ENCODE measurements at places on chromosomes 1 and 21.

GRCh38 chr1:76746206-76746605 is 121.1 kb upstream of the ST6GALNAC5 start:
- DNase-seq, result no peak
- no peak overlapping the region for H3K27ac ChIP-seq
- no peak overlapping the region for H3K4me3 ChIP-seq
- H3K4me1 ChIP-seq, result no peaks in the 10 kb centered on the region

GRCh38 chr1:10980841-10981727 is 31.4 kb upstream of the TARDBP start:
- H3K4me1 ChIP-seq, result no peaks in the 10 kb centered on the region
- H3K27me3 ChIP-seq, result peaks cover 3% of the 10 kb centered on the region
- H3K4me3 ChIP-seq, result peak overlapping the region; percentile 4

DNA sequence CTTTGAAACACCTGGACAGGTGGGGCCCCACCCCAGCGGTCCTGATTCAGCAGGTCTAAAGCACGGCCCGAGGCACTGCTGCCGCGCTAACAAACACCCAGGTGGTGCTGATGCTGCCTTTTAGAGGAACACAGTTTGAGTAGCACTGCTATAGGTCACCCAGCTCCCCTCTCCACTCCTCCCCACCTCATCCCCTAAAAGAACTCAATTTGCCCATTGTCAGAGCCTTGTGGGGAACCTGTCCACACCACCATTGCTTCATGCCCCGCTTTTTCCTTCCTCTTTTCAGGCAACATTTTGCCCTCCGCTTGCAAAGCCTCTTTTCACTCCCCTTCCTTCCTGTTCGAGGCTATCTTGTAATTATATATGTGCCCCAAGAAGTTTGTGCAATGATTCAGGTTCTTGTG is 26.2 kb upstream of the PADI4 start:
- no peak overlapping the region for H3K27ac ChIP-seq
- H3K4me1 ChIP-seq, result no peaks in the 10 kb centered on the region
- DNase-seq, result no peak
- H3K36me3 ChIP-seq, result no peaks in the 10 kb centered on the region
- no peak overlapping the region for H3K4me3 ChIP-seq

GRCh38 chr1:44276901-44277300 is 63.6 kb downstream of the DMAP1 start:
- no peaks in the 10 kb centered on the region for H3K27me3 ChIP-seq
- no peak for DNase-seq
- no peaks in the 10 kb centered on the region for H3K4me1 ChIP-seq
- H3K4me3 ChIP-seq, result no peak overlapping the region
- H3K27ac ChIP-seq, result no peak overlapping the region

GRCh38 chr1:167182571-167183320 is 37.9 kb upstream of the POU2F1 start:
- H3K27ac ChIP-seq, result no peak overlapping the region
- no peaks in the 10 kb centered on the region for H3K27me3 ChIP-seq
- no peak for DNase-seq
- H3K4me1 ChIP-seq, result no peaks in the 10 kb centered on the region
- H3K36me3 ChIP-seq, result no peaks in the 10 kb centered on the region

DNA sequence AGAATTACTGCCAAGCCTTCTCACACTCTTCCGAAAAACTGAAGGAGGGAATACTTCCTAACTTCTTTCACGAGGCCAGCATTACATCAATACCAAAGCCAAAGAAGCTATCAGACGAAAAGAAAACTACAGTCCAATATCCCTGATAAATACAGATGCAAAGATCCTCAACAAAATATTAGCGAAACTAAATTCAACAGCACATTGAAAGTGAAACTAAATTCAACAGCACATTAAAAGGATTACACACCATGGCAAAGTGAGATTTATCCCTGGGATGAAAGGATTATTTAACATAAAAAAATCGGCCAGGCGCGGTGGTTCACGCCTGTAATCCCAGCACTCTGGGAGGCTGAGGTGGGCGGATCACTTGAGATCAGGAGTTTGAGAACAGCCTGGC is 176.8 kb downstream of the FAF1 start:
- H3K27ac ChIP-seq, result no peak overlapping the region
- H3K4me3 ChIP-seq, result peak overlapping the region; percentile 35
- no peaks in the 10 kb centered on the region for H3K4me1 ChIP-seq

DNA sequence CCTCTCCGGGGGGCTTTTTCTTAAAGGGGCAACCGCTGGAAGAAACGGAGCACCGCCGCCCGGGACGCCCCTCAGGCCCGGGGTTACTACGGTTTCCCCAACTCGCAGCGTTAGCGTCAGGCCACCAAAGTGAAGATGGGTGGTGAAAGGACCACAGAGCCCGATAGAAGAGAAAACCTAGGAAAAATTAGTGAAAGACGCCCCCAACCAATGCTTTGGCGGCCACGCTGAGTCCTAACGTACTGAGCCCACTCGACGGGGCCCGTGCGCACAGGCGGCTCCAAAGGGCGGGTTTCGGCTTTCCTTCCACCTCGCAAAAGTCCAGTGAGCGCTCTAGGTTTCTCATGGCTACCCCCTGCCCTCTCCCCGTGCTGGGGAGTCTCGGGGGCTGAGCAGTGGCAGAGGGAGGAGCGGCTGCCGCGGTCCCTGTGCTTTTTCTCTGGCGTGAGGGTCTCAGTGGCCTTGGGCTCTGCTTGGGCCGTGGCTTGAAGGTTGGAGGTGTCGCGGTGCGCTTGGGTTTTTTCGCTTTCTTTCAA is 12.2 kb upstream of the SPEN start:
- H3K4me1 ChIP-seq, result no peaks in the 10 kb centered on the region
- no peaks in the 10 kb centered on the region for H3K27me3 ChIP-seq
- no peaks in the 10 kb centered on the region for H3K36me3 ChIP-seq

- H3K4me1 ChIP-seq, result no peaks in the 10 kb centered on the region
- no peak overlapping the region for H3K4me3 ChIP-seq
- H3K27me3 ChIP-seq, result no peaks in the 10 kb centered on the region
- DNase-seq, result no peak
Measured at GRCh38 chr1:182702826-182703524, 18.6 kb upstream of the RGS8 start.

- no peaks in the 10 kb centered on the region for H3K36me3 ChIP-seq
- H3K4me3 ChIP-seq, result no peak overlapping the region
- no peak for DNase-seq
- no peaks in the 10 kb centered on the region for H3K27me3 ChIP-seq
- no peaks in the 10 kb centered on the region for H3K4me1 ChIP-seq
- no peak overlapping the region for H3K27ac ChIP-seq
Measured at GRCh38 chr1:161763522-161764098, 2.5 kb upstream of the ATF6 start.

DNA sequence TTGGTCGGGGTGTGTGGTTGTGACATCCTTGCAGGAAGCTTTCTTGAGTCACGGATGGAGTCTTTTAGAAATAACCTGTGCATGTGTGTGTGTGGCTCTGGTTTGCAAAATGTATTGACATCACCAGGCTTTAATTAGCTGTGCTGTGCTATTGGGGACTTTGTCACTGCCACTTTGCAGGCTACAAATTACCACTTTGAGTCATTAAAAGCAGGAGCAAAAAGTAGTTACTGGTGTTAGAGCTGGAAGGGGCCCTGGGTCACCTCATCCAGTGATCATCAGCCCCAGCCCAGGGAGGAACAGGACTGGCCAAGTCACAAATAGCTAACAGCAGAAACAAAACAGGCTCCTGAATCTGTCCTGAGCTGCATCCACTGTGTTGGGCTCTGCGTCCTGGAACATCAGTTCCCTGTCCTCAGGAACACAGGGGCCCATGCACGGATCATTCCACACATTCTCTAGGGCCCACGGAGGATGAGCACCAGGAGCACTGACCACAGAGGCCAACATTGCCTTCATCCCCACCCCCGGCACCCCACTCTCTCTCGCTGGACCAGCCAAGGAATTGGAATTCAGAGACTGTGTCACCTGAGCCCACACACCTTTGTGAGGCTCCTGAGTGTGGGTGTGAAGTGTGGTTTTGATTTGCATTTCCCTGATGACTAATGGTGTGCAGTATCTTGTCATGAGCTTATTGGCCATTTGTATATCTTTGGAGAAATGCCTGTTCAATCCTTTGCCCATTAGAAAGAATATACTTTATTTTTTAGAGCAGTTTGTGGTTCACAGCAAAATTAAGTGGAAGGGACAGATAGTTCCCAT is 280.1 kb upstream of the C1orf174 start:
- H3K36me3 ChIP-seq, result no peaks in the 10 kb centered on the region
- H3K27ac ChIP-seq, result no peak overlapping the region
- no peak overlapping the region for H3K4me3 ChIP-seq
- H3K27me3 ChIP-seq, result no peaks in the 10 kb centered on the region
- no peak for DNase-seq
- H3K4me1 ChIP-seq, result no peaks in the 10 kb centered on the region

DNA sequence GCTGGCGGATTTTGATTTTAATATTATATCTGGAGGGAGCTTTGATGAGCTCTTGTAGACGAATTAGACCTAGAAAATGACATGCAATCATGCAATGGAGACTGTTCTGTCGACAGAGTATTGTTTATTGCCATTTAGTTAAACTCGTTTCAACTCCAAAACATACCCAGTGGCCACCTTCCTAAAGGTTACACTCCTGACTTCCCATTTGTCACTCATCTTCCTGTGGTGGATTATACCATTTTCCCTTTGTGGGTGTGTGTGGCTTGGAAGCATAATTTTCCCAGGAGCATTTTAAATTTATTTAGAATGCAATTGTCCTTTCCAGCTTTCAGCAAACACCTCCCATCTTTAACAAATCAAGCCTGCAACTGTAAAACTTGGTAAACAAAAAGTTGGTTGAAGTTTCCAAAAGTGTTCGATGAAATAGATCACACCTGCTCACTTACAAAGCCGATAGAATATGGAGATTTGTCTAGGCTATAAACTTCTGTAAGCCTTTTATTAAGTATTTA is 266.6 kb downstream of the GRIK1 start:
- no peak for DNase-seq
- H3K36me3 ChIP-seq, result no peaks in the 10 kb centered on the region
- H3K4me1 ChIP-seq, result no peaks in the 10 kb centered on the region
- no peak overlapping the region for H3K4me3 ChIP-seq
- H3K27me3 ChIP-seq, result no peaks in the 10 kb centered on the region

DNA sequence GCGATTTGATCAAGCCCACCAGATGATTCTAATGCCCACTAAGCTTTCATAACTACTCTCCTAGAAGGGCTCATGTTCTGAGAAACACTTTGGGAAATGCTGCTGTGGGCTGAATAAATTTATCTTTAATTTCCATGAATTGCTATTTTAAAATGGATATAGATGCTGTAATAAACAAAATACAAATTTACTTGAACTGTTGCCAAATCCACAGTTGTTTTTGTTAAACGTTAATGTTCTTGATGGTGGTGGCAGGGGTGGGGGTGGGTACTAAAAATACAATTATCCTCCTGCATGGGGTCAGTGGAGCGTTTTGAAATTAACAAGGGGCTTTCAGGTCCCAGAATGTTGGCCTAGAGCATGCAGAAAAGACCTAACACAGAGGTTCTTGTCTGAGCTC is 244.7 kb upstream of the POU3F1 start:
- H3K4me1 ChIP-seq, result no peaks in the 10 kb centered on the region
- H3K27ac ChIP-seq, result no peak overlapping the region
- H3K4me3 ChIP-seq, result no peak overlapping the region
- no peaks in the 10 kb centered on the region for H3K27me3 ChIP-seq

DNA sequence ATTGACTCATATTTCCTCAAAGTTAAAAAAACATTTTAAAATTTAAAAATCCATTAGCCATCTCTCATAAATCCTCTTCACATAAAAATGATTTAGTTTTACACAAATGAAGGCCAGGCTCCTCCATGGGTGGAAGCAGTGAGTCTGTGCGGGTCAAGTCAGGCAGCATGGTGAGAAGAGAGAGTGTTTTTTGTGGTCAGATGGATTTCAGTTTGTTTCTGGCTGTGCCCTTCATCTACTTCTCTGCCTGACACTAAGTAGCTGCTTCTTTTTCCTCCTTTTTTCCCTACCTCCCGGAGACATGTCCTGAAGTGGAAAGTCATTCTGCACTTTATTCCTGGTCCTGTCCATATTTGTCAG is 10.3 kb downstream of the PLA2G4A start:
- H3K4me1 ChIP-seq, result no peaks in the 10 kb centered on the region
- no peaks in the 10 kb centered on the region for H3K27me3 ChIP-seq
- DNase-seq, result no peak

GRCh38 chr1:91730801-91731732 is 154.9 kb downstream of the TGFBR3 start:
- no peaks in the 10 kb centered on the region for H3K27me3 ChIP-seq
- H3K27ac ChIP-seq, result no peak overlapping the region
- H3K36me3 ChIP-seq, result peaks cover 3% of the 10 kb centered on the region
- peak; percentile 79 for DNase-seq
- H3K4me3 ChIP-seq, result no peak overlapping the region
- H3K4me1 ChIP-seq, result peaks cover 24% of the 10 kb centered on the region

- H3K27ac ChIP-seq, result no peak overlapping the region
- H3K4me1 ChIP-seq, result no peaks in the 10 kb centered on the region
- no peak overlapping the region for H3K4me3 ChIP-seq
- no peaks in the 10 kb centered on the region for H3K27me3 ChIP-seq
- H3K36me3 ChIP-seq, result no peaks in the 10 kb centered on the region
Measured at GRCh38 chr1:213457733-213458132, 406.7 kb downstream of the RPS6KC1 start.

DNA sequence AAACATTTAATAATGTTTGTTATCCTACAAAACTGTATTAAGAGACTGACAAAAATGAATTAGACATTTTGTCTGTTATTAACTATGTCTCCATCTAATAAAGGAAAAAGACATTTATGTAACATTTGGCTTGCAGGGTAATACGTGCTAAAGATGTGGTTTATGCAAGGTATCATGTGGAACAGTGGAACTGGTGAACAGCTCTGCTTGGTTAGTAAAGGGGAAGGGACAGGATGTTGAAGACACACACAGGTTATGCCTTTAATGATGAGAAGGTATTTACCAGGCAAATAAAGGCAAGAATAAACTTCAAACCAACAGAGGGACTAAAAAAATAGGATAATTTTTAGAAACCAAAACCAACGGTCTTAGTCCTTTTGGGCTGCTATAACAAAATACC is 93.1 kb downstream of the UCHL5 start:
- H3K4me1 ChIP-seq, result no peaks in the 10 kb centered on the region
- DNase-seq, result no peak
- H3K4me3 ChIP-seq, result no peak overlapping the region
- H3K36me3 ChIP-seq, result no peaks in the 10 kb centered on the region

GRCh38 chr1:167060141-167061072 is 29.8 kb downstream of the GPA33 start:
- peaks cover 3% of the 10 kb centered on the region for H3K4me1 ChIP-seq
- no peaks in the 10 kb centered on the region for H3K36me3 ChIP-seq

- H3K4me1 ChIP-seq, result no peaks in the 10 kb centered on the region
- no peak overlapping the region for H3K27ac ChIP-seq
- H3K27me3 ChIP-seq, result no peaks in the 10 kb centered on the region
- DNase-seq, result no peak
- no peaks in the 10 kb centered on the region for H3K36me3 ChIP-seq
Measured at GRCh38 chr1:222933273-222933672, 118.4 kb downstream of the DISP1 start.

- H3K4me1 ChIP-seq, result no peaks in the 10 kb centered on the region
- no peak within 1 kb of the TSS for H3K27ac ChIP-seq
- H3K4me3 ChIP-seq, result no peak within 1 kb of the TSS
- no peaks in the 10 kb centered on the region for H3K36me3 ChIP-seq
- DNase-seq, result peak; percentile 1
Measured at GRCh38 chr21:18244671-18245463, at the start of gene CHODL. CHODL (plus strand) TSS chr21:18244833; CDS start chr21:18245224, 391 bp downstream.

GRCh38 chr1:224623743-224624333 is 7.7 kb downstream of the CNIH3 start:
- H3K4me1 ChIP-seq, result peaks cover 32% of the 10 kb centered on the region
- no peak overlapping the region for H3K4me3 ChIP-seq
- no peaks in the 10 kb centered on the region for H3K27me3 ChIP-seq
- DNase-seq, result peak; percentile 84
- H3K36me3 ChIP-seq, result peaks cover 4% of the 10 kb centered on the region

GRCh38 chr21:40151611-40152010 is 284.4 kb downstream of the PCP4 start:
- H3K27me3 ChIP-seq, result no peaks in the 10 kb centered on the region
- H3K36me3 ChIP-seq, result no peaks in the 10 kb centered on the region
- H3K4me1 ChIP-seq, result no peaks in the 10 kb centered on the region
- no peak overlapping the region for H3K4me3 ChIP-seq
- DNase-seq, result no peak
- H3K27ac ChIP-seq, result no peak overlapping the region
